Ovary (tissue), 10 donors: ENCODE measurements at places on chromosomes 6 and 20. TPM values are rescaled to one million over a fixed set of nuclear protein-coding genes. Genes with fewer than 3 reads are reported as not detected.

- no peaks in the 10 kb centered on the region for H3K4me1 ChIP-seq
- no peaks in the 10 kb centered on the region for H3K36me3 ChIP-seq
- no peak overlapping the region for H3K4me3 ChIP-seq
- no peaks in the 10 kb centered on the region for H3K27me3 ChIP-seq
- DNase-seq, result no peak
- no peak overlapping the region for H3K27ac ChIP-seq
Observed at GRCh38 chr6:25756382-25757363, 2.1 kb downstream of the SLC17A4 start.

- DNase-seq, result no peak
- H3K27me3 ChIP-seq, result no peaks in the 10 kb centered on the region
- H3K4me3 ChIP-seq, result no peak overlapping the region
Observed at GRCh38 chr6:36249536-36249935, 20.3 kb upstream of the PNPLA1 start.

The MPIG6B gene
- total RNA-seq, result 0.15 TPM

DNA sequence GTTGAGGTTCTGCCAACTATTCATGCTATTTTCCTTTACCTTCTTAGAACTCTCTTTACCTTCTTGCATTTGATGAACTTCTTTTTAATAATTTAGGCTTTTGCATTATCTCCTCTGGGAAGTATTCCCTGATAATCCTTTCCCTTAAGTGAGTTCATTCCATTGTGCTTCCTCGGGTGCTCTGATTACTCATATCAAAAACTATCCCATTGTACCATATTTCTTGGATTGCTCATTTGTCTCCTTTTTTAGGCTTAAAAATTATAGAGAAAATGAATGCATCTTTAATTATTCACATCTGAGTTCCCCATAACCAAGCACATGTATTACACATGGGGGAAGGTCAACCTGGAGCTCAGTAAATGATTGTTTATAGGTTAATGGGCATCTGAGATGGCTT, 2.5 kb downstream of the CALHM4 start:
- no peak overlapping the region for H3K27ac ChIP-seq
- H3K4me3 ChIP-seq, result no peak overlapping the region
- no peaks in the 10 kb centered on the region for H3K36me3 ChIP-seq
- no peaks in the 10 kb centered on the region for H3K27me3 ChIP-seq
- H3K4me1 ChIP-seq, result no peaks in the 10 kb centered on the region
- no peak for DNase-seq

GRCh38 chr6:143337201-143337949, 113.1 kb downstream of the ADAT2 start:
- H3K4me3 ChIP-seq, result no peak overlapping the region
- peaks cover 1% of the 10 kb centered on the region for H3K4me1 ChIP-seq
- DNase-seq, result no peak
- H3K36me3 ChIP-seq, result no peaks in the 10 kb centered on the region

The ULBP2 gene
- total RNA-seq, result not detected

DNA sequence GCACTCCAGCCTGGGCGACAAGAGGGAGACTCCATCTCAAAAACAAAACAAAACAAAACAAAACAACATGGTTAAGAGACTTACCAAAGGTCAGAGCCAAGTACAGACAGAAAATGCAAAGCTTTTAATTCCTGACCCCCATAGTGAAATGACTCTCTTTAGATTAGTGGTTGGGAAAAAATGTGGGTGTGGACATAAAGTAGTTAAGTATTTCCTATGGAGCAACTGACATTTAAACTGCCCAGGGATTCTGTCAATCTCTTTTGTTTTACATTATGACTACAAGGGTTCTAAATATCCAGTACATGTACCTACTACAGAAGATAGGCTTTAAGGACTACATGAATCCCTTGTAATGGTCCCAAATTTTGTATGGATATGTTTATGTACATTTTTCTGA, 75.1 kb downstream of the IRAK1BP1 start:
- H3K4me1 ChIP-seq, result no peaks in the 10 kb centered on the region
- H3K36me3 ChIP-seq, result no peaks in the 10 kb centered on the region
- no peak overlapping the region for H3K4me3 ChIP-seq

The MOCS1 gene
- total RNA-seq, result 16.7 TPM

DNA sequence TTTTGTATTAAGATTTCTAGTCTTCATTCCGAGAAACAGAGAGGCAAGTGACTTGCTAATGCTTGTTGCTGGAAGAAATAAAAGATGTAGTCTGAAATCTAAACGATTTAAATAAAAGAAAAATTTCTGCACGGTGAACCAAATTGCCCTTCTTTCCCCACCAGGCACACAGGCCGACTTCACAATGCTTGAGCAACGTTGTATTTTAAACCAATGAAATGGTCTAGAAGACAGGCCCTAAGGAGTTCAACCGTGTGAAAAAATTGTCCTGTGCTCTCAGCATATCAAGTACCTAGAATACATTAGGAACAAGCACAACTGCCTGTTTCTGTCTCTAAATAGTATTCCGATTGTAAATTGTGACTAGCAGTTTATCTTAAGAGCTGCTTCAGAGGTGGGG, 308.8 kb upstream of the SOX4 start:
- no peaks in the 10 kb centered on the region for H3K36me3 ChIP-seq
- no peak for DNase-seq
- no peak overlapping the region for H3K4me3 ChIP-seq
- no peak overlapping the region for H3K27ac ChIP-seq
- no peaks in the 10 kb centered on the region for H3K4me1 ChIP-seq

GRCh38 chr6:4472222-4472621, 304.0 kb upstream of the CDYL start:
- DNase-seq, result no peak
- no peaks in the 10 kb centered on the region for H3K4me1 ChIP-seq
- H3K27ac ChIP-seq, result no peak overlapping the region
- no peak overlapping the region for H3K4me3 ChIP-seq

The UFL1 gene
- 22.7 TPM for total RNA-seq

- DNase-seq, result no peak
- no peaks in the 10 kb centered on the region for H3K4me1 ChIP-seq
- no peaks in the 10 kb centered on the region for H3K27me3 ChIP-seq
- H3K27ac ChIP-seq, result no peak overlapping the region
- no peaks in the 10 kb centered on the region for H3K36me3 ChIP-seq
- H3K4me3 ChIP-seq, result no peak overlapping the region
Observed at GRCh38 chr6:87375315-87375714, 30.7 kb downstream of the C6orf163 start.

DNA sequence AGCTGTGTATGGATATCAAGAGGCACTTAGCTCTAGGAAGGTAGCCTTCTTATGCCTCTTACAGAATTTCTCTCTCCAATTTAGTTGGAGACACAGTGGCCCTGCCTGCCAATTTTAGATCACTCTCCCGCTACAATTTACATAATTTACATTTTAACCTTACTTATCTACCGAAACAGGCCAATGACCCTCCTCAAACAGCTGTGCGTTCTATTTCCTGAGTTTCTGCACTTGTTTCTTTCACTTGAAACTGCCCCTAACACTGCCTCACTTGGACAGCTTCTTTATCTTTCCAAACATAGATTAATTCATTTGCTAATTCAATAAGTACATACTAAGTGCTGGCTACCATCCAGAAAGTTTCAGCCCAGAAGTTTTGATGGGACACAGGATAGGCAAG, 52.9 kb upstream of the HDDC2 start:
- H3K36me3 ChIP-seq, result no peaks in the 10 kb centered on the region
- H3K27ac ChIP-seq, result no peak overlapping the region
- H3K4me1 ChIP-seq, result no peaks in the 10 kb centered on the region
- no peaks in the 10 kb centered on the region for H3K27me3 ChIP-seq
- DNase-seq, result no peak
- no peak overlapping the region for H3K4me3 ChIP-seq

The BRD2 gene
- total RNA-seq, result 196 TPM

DNA sequence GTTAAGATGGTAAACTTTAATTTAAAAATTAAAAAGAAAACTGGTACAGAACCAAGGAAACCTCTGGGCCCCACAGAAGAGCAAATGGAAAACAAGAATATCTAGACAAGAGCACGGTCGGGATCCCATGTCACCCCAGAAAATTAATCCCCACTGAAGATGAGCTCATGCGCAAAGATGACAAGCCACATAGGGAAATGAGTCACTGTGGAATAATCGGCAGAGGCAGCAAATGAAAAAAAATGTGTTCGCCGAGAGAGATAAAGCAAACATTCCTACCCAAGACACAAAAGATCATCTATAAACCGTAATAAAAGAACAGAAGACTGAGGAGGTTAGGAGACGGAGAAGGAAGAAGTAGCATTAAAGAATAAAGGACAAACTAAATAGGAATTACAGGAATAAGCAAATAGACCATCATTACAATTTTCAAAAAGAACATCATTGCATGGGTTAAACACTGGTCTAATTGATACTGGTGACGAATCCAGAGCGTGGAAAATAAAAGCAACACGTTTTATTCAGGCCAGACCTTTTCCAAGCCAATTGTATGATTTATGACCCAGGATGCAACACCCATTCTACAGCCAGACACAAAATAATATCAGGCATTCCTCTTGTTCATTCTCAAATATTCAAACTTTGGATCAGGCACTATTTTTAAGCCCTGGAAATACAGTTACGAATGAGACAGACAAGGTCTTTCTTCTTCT, 138.0 kb upstream of the ARID1B start:
- no peaks in the 10 kb centered on the region for H3K4me1 ChIP-seq
- DNase-seq, result no peak
- no peak overlapping the region for H3K4me3 ChIP-seq

DNA sequence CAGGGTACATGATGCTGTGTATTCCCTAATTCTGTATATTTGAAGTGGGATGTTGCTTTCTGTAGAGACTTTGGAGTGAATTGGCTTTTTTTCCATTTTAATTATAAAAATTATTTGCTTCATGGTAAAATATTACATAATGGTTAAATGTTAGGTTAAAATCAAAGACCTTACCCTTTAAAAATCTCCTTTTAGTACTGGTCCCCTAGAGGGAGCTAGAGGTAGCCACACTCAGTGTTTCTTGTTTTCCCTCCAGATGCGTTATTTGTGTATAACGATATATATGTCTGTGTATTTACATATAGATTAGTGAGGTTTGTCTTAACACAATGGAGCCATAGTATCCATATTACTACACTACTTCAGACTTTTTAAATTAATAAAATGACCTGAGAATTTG, 146.7 kb downstream of the PLCB4 start:
- H3K36me3 ChIP-seq, result no peaks in the 10 kb centered on the region
- no peak for DNase-seq
- H3K4me1 ChIP-seq, result peaks cover 1% of the 10 kb centered on the region
- H3K4me3 ChIP-seq, result no peak overlapping the region
- no peak overlapping the region for H3K27ac ChIP-seq
- no peaks in the 10 kb centered on the region for H3K27me3 ChIP-seq

GRCh38 chr20:10674684-10675449, 1.1 kb upstream of the JAG1 start:
- no peaks in the 10 kb centered on the region for H3K27me3 ChIP-seq
- no peaks in the 10 kb centered on the region for H3K36me3 ChIP-seq
- H3K4me3 ChIP-seq, result peak overlapping the region; percentile 66

The BTNL2 gene
- total RNA-seq, result not detected

DNA sequence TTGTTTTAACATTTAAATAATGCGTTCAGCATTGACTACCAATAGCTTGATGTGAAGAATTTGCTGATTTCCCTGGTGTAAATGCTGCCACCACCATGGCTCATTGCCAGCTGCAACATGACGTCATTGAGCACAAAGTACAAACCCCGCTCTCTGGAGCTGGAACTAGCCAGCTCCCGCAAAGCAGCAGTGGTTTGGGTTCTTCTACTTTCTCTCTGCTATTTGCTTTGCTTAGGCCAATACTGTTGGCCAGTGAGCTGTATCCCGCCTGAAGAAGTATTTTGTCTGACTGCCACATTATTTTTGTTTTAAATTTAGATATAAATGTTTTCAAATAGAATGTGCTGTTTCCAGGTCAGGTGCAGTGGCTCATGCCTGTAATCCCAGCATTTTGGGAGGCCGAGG, 47.4 kb upstream of the KIF13A start:
- no peak overlapping the region for H3K4me3 ChIP-seq
- no peaks in the 10 kb centered on the region for H3K27me3 ChIP-seq
- no peaks in the 10 kb centered on the region for H3K4me1 ChIP-seq
- H3K27ac ChIP-seq, result no peak overlapping the region

GRCh38 chr6:167045828-167046580, 46.8 kb downstream of the CEP43 start:
- no peaks in the 10 kb centered on the region for H3K4me1 ChIP-seq
- no peak overlapping the region for H3K27ac ChIP-seq
- no peak for DNase-seq
- peaks cover 2% of the 10 kb centered on the region for H3K36me3 ChIP-seq
- H3K27me3 ChIP-seq, result no peaks in the 10 kb centered on the region
- no peak overlapping the region for H3K4me3 ChIP-seq

- no peak overlapping the region for H3K27ac ChIP-seq
- no peak for DNase-seq
- H3K36me3 ChIP-seq, result no peaks in the 10 kb centered on the region
- H3K4me1 ChIP-seq, result no peaks in the 10 kb centered on the region
Observed at GRCh38 chr6:68754681-68755213, 119.7 kb downstream of the ADGRB3 start.

- H3K27me3 ChIP-seq, result no peaks in the 10 kb centered on the region
- no peak overlapping the region for H3K4me3 ChIP-seq
- peaks cover 21% of the 10 kb centered on the region for H3K4me1 ChIP-seq
- no peak overlapping the region for H3K27ac ChIP-seq
- H3K36me3 ChIP-seq, result no peaks in the 10 kb centered on the region
Observed at GRCh38 chr20:41047975-41048305, 19.3 kb downstream of the TOP1 start.

GRCh38 chr6:79686707-79687309, 55.7 kb downstream of the SH3BGRL2 start:
- peaks cover 1% of the 10 kb centered on the region for H3K4me1 ChIP-seq
- H3K4me3 ChIP-seq, result no peak overlapping the region
- no peak for DNase-seq
- no peaks in the 10 kb centered on the region for H3K36me3 ChIP-seq
- H3K27me3 ChIP-seq, result no peaks in the 10 kb centered on the region

GRCh38 chr20:22544462-22544861, 39.9 kb downstream of the FOXA2 start:
- H3K4me1 ChIP-seq, result no peaks in the 10 kb centered on the region
- no peaks in the 10 kb centered on the region for H3K36me3 ChIP-seq
- no peak for DNase-seq
